ENCODE measurements at places on chromosomes 12 and 14. TPM values are rescaled to one million over a fixed set of nuclear protein-coding genes. Genes with fewer than 3 reads are reported as not detected.

Gene KRT6A
- not detected for total RNA-seq

Gene PTPRO
- 0.72 TPM for total RNA-seq

GRCh38 chr12:132116709-132117557, 27.2 kb downstream of the DDX51 start:
- DNase-seq = no peak

Gene FRMD6
- 98.9 TPM for total RNA-seq

DNA sequence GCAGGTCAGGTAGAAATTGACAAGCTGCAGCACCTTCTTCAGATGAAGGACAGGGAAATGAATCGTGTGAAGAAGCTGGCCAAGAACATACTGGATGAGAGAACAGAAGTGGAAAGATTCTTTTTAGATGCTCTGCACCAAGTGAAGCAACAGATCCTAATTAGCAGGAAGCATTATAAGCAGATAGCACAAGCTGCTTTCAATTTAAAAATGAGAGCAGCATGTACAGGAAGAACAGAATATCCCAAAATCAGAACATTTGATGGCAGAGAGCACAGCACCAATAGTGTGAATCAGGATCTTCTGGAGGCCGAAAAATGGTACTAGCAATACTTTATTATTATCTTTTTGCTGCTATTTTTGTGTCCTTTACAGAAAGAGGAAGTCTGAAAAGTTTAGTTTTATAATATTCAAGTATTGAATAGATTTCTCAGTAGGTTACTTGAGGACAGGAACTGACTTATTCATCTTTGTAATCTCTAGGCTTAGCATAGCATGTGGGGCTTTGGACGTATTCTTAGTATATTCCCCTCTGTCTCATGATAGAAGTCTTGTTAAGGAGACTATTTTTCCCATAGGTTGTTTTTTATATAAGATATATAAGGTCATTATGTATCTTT, 30.8 kb downstream of the BBOF1 start:
- no peak for DNase-seq

DNA sequence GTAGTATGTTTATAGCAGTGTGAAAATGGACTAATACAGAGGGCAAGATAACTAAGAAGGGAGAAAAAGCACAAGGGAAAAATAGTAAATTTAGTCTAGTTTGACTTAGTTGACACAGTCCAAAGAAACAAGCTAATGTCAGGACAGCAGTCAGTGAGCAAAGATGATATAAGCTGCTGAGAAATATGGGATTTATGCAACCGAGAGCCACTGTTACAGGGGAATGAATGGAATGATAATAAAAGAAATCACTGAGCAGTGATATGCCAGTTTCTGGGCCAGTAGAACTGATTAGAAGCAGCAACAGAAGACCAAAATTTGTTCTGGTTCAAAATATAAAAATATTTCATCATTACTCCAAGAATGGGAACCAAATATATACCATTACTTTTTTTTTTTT, 60.1 kb downstream of the R3HDM2 start:
- DNase-seq = no peak

Gene POU6F1
- 1.7 TPM for total RNA-seq

- no peak for DNase-seq
Measured at GRCh38 chr14:74836251-74836960, 39.5 kb downstream of the PROX2 start.

GRCh38 chr12:47340411-47341015, 260.8 kb upstream of the AMIGO2 start:
- no peak for DNase-seq

Gene GALNT16
- 0.12 TPM for total RNA-seq

- peak; percentile 92 for DNase-seq
Measured at GRCh38 chr12:126708492-126708896, 1558.5 kb upstream of the TMEM132C start.

- peak; percentile 23 for DNase-seq
Measured at GRCh38 chr12:113961921-113962710, 4.0 kb downstream of the RBM19 start.

Gene CD69
- total RNA-seq = not detected

GRCh38 chr14:89445273-89445973, 28.4 kb upstream of the FOXN3 start:
- no peak for DNase-seq

Gene FAM186B
- total RNA-seq = 0.29 TPM

Gene SMIM41
- total RNA-seq = not detected

GRCh38 chr12:123038486-123038885, 58.0 kb downstream of the ARL6IP4 start:
- no peak for DNase-seq

- DNase-seq = no peak
Measured at GRCh38 chr12:48927261-48927660, 2.0 kb upstream of the FKBP11 start.

- DNase-seq = no peak
Measured at GRCh38 chr12:77163074-77164038, 98.0 kb upstream of the E2F7 start.

Gene SLC38A4
- total RNA-seq = 0.68 TPM

DNA sequence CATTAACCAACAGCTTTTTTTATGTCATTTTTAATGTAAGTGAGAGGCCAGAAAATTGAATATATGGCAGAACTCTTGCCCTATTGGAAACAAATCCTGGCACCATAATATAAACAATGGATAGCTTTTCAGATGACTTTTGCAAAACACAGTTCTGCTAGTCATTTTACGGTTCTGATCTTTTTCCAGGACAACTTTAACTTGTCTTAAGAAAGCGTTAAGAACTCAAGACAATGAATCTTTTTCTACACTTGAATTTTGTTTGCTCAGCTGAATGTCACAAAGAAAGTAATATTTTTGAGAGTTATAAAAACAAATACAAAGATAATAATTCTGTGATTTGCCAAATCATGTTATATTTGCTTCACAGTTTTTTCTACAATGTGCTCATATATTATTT, 13.2 kb downstream of the KERA start:
- DNase-seq = no peak

DNA sequence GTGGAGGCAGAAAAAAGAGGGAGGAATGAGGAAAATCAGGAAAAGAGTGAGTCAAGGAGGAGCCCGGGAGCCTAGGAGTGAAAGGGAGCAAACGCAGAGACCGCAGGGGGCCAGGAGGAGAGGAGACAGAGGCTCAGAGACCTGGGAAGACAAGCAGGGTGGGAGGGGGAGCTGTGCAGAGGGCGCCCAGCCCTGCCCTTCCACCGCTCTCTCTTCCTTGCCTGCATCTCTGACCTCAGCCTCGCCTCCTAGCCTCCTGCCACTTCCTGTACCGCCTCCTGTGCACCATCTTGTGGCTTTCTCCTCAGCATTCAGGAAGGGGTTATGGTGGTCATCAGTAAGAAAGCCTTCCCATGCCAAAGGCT, 1.3 kb downstream of the CLSTN3 start:
- DNase-seq = no peak

Gene KRT79
- 4.8 TPM for total RNA-seq

DNA sequence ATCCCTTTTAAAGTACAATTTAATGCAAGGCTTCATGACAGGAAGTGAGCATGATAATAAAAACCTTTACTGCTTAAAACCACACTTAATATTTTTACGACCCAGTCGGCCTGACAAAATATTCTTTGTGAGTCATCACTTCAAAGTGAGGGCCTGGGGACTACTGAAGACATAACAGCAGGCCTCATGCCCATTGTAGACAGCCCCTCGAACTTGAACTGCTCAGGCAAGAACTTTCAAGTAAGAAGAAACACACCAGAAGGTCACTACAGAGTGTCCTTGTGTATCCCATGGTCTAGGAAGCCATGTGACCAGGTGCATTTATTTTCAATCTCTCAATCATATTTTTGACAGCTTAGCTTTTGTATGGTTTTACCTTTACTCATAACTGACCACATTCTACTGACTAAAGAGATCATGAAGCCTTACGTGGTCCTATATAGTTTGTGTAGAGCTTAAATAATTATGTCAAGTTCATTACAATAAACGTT, 61.4 kb upstream of the MANSC4 start:
- peak; percentile 56 for DNase-seq

Gene SLC25A47
- total RNA-seq = not detected

DNA sequence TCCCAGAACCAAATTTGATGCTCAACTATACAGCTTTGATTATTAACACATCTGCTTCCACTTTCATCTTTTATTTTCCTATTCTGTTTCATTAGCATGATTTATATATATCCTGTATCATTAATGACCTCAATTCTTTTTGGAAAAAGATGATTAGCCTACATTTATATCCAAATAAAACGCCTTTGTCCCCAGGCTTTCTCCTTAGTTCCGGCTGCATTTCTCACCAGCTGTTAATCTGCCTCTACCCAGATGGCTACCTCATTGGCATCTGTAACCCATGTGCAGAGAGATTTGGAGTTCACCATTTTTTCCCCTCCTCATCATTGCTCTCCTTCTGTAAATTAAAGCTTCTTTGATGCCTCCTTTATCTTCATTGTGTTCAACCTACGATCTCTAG, 336.8 kb upstream of the RGS6 start:
- no peak for DNase-seq

GRCh38 chr14:36857842-36858445, 196.3 kb downstream of the PAX9 start:
- DNase-seq = no peak

DNA sequence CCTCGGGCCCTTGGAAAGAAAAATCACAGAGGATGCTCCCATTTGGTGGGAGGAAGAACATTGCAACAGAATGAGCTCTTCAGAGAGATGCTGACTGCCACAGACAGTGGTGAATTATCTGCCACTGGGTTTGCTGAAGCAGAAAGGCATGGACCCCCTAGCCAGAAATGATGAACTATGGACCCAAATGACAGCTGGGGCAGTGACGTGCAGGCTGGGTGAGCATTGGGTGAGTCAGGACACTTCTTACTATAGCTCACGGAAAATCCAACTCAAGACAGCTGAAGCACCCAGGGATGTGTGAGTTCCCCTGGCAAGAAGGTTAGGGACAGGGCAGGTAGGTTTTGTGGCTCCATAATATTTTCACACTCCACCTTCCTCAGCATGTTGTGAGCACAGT, 993.2 kb downstream of the BCL11B start:
- no peak for DNase-seq

DNA sequence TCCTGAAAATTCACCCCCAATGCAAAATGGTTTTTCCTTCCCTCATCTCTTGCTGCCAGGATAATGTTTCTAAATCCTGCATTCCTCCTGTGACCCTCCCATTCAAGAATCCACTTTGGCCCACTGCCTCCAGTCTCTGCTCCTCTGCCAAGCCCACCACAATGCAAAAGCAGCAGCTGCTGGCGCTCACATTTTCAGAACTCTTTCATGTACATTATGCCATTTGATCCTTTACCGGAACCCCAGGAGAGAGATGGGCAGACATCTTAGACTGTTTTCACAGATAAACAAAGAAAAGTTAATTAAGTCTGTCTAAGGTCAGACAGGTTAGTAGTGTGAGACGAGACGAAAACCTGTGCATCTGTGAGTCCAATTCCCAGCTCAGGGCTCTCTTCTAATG, 12.9 kb downstream of the LRIG3 start:
- no peak for DNase-seq

Gene FOXN4
- not detected for total RNA-seq

DNA sequence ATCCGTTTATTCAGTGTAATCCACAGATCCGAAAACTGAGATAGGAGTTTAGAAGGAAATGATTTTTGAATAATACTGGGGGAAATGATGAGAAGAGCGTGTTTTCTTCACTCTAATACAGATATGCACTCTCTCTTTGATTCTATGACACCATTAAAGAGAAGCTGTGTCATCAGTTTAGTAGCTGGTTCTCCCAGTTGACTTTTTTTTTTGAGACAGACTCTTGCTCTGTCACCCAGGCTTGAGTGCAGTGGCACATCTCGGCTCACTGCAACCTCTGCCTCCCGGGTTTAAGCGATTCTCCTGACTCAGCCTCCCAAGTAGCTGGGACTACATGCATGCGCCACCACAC, 48.4 kb upstream of the EML1 start:
- no peak for DNase-seq

GRCh38 chr12:65894088-65894487, 69.8 kb downstream of the HMGA2 start:
- DNase-seq = peak; percentile 49

DNA sequence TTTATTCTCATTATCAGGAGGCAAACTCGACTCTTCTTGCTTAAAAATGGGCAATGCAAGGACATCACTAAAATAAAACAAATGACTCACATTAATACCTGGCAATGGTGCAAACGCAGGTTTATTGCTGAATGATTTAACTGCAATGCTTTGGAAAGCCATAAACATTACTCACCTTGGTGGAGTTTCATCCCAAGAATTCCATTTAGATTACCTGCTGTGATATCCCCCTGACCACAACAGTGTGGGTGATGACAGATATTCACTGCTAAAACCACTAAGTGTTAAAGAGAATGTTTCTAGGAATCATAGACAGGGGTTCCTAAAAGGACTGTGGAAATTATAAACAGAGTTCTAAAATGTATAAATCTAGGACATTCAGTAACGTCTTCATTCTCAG, 35.3 kb upstream of the CSRNP2 start:
- peak; percentile 10 for DNase-seq

DNA sequence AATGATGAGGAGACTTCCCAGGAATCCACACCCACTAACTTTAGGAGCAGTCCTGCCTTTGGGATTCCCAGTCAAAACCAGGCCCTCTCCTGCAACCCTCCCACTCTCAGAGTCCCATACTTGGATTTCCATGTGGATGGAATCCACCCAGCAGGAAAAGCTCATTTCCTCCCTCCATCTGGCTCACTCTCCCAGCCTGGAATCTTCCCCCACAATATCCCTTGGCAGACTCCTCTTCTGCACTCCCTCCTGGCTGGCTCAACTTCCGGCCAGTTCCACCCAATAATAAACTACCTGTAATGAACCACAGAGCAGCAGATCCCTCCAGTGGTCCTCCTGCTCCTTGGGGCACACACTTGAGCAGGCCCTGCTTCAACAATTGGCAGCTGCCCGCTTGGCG, 102.8 kb upstream of the EGLN3 start:
- peak; percentile 31 for DNase-seq

DNA sequence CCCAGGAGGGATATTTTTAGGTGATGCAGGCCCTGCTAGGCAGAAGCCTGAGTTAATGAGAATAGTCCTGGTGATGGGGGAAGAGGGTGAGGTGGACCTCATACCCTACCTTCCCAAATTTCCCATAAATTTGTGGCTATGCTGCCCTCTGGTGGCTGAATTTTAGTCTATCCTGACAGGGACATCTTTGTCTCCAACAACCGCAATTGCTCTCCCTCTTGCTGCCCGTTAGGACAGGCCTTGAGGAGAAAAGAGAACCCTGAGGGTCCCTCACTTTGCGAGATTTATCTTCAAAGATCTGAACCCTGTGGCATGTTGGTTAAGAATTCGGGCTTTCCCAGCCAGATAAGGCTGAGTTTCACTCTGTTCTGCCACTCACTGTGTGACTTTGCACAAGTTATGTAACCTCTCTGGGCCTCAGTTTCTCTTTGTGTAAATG, 9.8 kb upstream of the ZNF385A start:
- peak; percentile 46 for DNase-seq

DNA sequence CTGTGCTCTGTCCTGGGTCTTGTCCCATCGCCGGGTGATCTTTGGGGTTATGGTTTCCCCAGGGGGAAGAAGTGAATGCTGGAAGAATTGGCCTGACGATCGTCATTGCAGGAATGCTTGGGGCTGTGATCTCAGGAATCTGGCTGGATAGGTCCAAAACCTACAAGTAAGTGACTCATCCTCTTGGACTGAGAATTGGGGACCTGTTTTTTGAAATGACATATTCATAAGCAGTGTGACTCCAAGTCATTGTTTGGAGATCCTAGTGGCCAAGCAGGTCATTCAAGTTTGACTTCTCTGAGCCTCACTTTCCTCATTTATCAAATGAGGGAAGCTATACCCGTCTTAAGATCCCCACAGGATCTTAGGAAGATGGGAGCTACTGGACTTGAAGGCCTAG, 25.8 kb downstream of the ERG28 start:
- peak; percentile 18 for DNase-seq
